Activated B cell treated with CpG ODN at 0.5 μM for 24 hours (primary cell): ENCODE measurements at places on chromosomes 3 and 15.

GRCh38 chr3:187957582-187957981, 196.4 kb upstream of the LPP start:
- no peak for DNase-seq

- no peak for DNase-seq
These were observed 12.1 kb downstream of the B3GNT5 start for GRCh38 chr3:183265157-183265642.

DNA sequence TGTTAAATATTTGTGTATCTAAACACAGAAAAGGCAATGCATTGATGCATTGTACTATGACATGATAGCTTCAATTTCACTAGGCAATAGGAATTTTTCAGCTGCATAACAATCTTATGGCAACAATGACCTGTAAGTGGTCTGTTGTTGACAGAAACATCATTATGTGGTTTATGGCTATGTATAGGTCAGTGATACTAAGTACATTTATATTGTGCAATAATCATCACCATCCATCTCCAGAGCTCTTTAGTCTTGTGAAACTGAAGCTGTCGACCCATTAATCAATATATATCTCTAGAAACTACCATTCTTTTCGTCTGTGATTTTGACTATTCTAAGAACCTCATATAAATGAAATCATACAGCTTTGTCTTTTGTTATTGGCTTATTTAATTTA, 200.1 kb upstream of the ZNF717 start:
- DNase-seq = no peak

GRCh38 chr15:25714538-25714840, 148.6 kb downstream of the ATP10A start:
- DNase-seq = no peak
